ENCODE measurements at places on chromosomes 7 and 10. TPM values are rescaled to one million over a fixed set of nuclear protein-coding genes. Genes with fewer than 3 reads are reported as not detected.

DNA sequence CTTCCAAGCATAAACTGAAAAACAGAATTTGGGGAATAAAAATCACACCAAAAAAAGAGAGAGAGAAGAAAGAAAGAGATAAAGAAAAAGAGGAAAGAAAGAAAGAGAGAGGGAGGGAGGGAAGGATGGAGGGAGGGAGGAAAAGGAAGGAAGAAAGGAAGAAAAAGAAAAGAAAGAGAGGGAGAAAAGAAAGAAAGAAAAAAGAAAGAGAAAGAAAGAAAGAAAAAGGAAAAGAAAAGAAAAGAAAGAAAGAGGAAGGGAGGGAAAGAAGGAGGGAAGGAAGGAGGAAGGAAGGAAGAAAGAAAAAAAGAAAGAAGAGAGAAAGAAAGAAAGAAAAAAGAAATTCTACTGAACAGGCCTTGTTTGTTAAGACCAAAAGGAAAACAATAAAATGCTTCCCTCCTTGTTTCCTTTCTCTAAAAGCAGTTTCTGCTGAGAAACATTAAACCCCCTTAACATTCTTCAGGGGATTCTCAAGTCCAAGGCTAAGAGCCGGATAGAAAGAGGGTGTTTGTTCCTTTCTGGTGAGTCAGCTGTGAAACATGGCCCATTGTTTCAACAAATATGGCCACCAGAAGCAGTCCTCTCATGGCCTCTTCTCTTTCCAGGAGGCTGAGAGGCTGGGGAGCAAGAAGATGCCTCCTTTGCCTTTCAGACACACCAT, 46.9 kb upstream of the GPAM start:
- no peak for ATAC-seq

GRCh38 chr7:108308276-108308675, 148.0 kb downstream of the NRCAM start:
- no peak for ATAC-seq

- no peak for ATAC-seq
Measured at GRCh38 chr7:24341691-24342413, 57.9 kb downstream of the NPY start.

DNA sequence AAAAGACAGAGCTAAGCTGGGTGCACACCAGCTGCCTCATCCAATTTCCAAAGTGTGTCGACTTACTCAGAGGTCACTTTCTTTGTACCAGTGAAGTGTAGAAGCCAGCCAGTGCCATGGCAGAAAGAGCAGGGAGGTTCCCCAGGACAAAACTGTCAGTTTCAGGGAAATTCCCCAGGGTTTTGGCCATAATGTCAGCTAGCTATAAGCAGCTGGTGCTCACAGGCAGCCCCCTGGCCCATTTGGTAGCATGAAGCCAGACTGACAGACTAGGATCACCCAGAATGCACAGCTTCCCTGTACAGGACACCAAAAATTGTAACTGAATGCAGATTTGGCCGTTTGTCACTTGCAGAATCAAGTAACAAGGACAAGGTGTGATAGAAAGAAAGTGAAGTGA, 28.6 kb downstream of the MRPL32 start:
- ATAC-seq: no peak

- no peak for ATAC-seq
Measured at GRCh38 chr10:112585960-112586359, 138.9 kb downstream of the VTI1A start.

MEPCE gene
- 34.2 TPM for total RNA-seq

ZNHIT1 gene
- 84.8 TPM for total RNA-seq

NUTM2E gene
- 0.39 TPM for total RNA-seq

PTPRN2 gene
- total RNA-seq: 2.6 TPM
